Epithelial cell of esophagus (primary cell): ENCODE measurements at places on chromosomes 13 and 19.

DNA sequence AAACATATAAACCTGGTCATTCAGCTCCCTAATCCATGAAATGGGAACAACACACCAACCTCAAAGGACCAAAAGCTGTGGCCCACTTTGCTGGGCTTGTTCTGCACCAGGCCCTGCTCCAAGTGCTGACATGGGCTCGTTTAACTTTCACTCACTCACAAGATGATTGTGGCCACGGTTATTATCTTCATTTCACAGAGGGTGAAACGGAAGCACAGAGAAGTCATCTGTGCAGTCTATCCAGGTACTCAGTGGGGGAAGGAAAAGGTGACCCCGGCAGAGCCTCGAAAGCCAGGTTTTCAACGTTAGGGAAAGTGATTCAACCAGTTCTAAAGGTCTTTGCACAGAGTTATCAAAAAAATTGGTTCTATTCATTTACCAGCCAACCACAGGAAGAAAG, 68.0 kb downstream of the CRYL1 start:
- no peak for DNase-seq

- no peak for DNase-seq
Measured at GRCh38 chr13:41306271-41307145, 4.6 kb upstream of the NAA16 start.

GRCh38 chr19:12825254-12826131, 8.9 kb downstream of the RTBDN start:
- DNase-seq = no peak

- DNase-seq = no peak
Measured at GRCh38 chr13:41299316-41300094, 11.6 kb upstream of the NAA16 start.

DNA sequence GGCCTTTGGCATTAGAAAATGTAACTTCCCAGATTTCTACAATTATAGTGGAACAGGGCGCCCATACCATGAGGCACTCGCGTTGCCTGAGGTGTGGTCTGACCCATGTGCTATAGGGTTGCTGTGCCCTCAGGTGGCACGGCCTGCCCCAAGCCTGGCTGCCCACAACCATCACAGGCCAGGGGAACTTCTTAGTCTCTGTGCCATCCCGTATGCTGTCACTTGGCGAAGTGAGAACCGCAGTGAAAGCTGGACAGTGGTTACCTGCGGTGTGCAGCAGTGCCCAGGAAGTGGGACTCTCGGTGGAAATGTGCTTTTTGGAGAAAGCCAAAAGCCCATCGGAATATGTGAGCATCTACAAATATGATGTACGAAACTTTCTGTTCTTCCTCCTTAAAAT, 88.2 kb upstream of the GPR183 start:
- no peak for DNase-seq

GRCh38 chr19:47019431-47020041, at the start of gene NPAS1:
TSS of gene NPAS1 (plus strand) at chr19:47019837. CDS start at chr19:47021048, 1,211 bp downstream.
- DNase-seq = no peak
